ENCODE measurements at places on chromosomes 5 and 9. TPM values are rescaled to one million over a fixed set of nuclear protein-coding genes. Genes with fewer than 3 reads are reported as not detected.

Gene ECSCR
- 2.1 TPM for total RNA-seq

Gene CDC20B
- total RNA-seq = not detected

Gene CENPP
- 2.4 TPM for total RNA-seq

Gene IFNK
- total RNA-seq = not detected

Gene SLC9A3
- total RNA-seq = 3.1 TPM

Gene SLC6A3
- not detected for total RNA-seq

Gene MELK
- 2.5 TPM for total RNA-seq

Gene GGTA1
- 1.1 TPM for total RNA-seq

Gene OTULINL
- 0.06 TPM for total RNA-seq

Gene PCDHGA5
- 3.0 TPM for total RNA-seq

Gene SLC22A4
- 3.7 TPM for total RNA-seq

Gene CSF1R
- 0.15 TPM for total RNA-seq

Gene TBC1D2
- 6.1 TPM for total RNA-seq

Gene TAF11L10
- not detected for total RNA-seq

Gene ROPN1L
- total RNA-seq = not detected

Gene ABLIM3
- total RNA-seq = 63.5 TPM

Gene FCN2
- not detected for total RNA-seq

Gene PROB1
- total RNA-seq = 2.1 TPM

Gene FAM114A2
- 17.3 TPM for total RNA-seq

Gene C1QTNF2
- not detected for total RNA-seq

Gene ZNF79
- total RNA-seq = 5.4 TPM

Gene SLC34A3
- total RNA-seq = not detected

Gene FBP1
- total RNA-seq = not detected

Gene SPAAR
- 2.5 TPM for total RNA-seq

Gene ANKRD34B
- total RNA-seq = not detected

Gene GDA
- not detected for total RNA-seq

Gene BTNL9
- total RNA-seq = 0.19 TPM

Gene GAS1
- 198 TPM for total RNA-seq

Gene ADAMTS2
- total RNA-seq = 112 TPM

Gene MLANA
- not detected for total RNA-seq
